ENCODE measurements at places on chromosomes 1 and 21.

DNA sequence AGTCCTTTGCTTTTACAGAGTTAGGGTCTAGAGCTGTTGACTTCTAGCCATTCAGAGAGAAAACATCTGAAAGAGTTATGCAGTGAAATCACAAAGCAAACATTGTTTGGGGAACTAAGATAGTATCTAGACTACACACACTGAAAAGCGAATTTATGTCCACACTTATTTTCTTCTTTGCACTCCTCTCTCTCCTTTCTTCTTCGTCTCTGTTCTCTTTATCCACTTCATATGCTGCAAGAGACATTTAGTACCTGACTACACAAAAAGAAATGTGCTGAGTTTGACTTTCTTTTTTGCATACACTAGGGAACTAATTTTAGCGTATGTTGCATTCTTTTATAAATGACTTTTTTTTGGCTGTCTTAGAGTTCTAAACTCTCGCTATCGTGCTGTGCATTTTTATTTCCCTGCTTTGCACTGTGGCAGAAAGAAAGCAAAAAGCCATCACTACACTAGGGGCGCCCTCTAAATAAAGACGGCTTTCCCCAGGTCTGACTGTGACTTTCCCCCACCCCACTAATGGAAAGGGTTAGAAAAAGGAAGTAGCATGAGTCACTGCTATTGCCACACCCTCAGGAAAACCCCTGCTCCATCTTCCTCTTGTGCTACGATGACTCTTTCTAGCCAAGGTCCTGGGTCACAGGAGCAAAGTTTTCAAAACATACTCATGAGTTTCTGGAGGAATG lies 65.7 kb downstream of the MAP3K7CL start:
- DNase-seq = peak; percentile 90

DNA sequence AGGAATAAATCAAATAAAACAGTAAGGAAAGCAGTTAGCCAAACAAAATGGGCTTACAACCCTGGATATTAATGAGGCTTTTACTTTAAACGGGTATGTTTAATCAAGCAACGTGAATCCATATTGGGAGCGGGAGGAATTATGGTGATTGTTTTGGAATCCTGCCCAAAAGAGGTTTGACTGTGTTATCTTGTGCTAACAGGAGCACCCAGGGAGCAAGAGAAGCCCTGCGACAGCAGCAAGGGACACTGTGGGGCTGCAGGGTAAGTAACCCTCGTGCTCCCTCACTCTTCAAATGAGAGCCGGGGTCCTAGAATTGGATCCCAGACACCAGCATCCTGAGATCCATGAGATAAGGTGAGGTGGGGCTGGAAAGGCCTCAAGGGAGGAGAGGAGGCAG lies 72.6 kb upstream of the PGBD5 start:
- DNase-seq = no peak

GRCh38 chr21:39774227-39774626 lies 29.2 kb downstream of the IGSF5 start:
- no peak for DNase-seq

GRCh38 chr21:34580181-34580700 lies 34.7 kb downstream of the RCAN1 start:
- no peak for DNase-seq

DNA sequence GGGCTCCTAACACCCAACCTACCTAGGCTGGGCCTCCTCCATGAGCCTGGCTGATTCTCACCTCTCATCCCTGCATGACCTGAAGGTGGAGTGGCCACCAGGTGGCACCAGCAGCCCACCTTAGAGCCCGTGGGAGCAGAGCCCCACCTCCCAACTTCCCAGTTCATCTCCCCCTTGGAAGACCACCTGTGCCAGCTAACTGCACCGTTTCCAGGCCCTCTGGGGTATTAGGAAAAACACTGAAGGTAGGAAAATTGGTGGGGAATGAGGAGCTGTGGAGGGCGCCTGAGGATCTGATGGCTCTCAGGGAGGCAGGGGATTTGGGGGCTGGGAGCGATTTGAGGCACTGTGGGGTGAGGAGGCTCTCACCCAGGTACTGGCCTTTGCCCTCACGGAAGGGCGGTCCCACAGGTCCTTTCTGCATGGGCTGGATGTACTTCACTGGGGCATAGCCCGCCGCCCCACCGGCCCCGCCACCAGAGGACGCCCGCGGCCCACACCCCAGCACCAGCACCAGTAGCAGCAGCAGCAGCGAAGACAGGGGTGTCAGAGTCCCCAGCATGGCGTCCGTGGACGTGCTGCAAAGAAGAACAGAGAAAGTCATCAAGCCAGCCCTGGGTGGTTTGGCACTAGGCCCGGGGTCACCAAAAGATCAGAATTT lies 11.1 kb downstream of the ADPRS start:
- DNase-seq = no peak

DNA sequence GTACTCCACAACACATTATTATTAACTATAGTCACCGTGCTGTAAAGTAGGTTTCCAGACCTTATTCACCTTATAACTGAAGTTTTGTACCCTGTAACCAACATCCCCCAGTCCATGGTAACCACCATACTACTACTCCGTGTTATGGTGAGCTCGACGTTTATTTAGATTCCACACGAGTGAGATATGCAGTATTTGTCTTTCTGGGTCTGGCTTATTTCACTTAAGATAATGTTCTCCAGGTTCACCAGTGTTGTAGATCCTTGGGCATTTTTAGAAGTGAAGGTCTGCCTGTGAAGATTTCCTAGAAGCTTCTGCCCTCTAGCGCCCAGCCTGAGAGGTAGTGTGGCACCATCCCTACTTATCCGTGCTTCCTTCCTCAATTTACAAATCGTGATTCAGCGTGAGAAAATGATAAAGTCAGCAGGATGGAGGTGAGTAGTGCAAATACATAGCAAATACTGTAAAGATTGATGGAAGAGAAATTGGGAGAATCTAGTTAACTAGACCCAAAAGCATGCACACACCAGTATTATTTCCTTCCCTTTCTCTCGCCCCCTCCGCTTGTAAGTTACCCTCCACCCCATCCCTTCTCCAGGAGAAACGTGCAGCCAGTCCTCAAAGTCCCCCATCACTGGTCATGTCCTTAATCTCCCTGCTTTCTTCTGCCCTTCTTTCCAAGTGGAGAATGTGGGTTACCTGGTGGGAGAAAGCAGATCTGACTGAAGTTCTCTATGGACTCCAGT lies 36.0 kb upstream of the DISC1 start:
- DNase-seq = peak; percentile 50

- no peak for DNase-seq
Measured at GRCh38 chr1:117661027-117661426, 55.2 kb downstream of the TENT5C start.

GRCh38 chr1:29208442-29208841 lies 22.3 kb downstream of the MECR start:
- no peak for DNase-seq

DNA sequence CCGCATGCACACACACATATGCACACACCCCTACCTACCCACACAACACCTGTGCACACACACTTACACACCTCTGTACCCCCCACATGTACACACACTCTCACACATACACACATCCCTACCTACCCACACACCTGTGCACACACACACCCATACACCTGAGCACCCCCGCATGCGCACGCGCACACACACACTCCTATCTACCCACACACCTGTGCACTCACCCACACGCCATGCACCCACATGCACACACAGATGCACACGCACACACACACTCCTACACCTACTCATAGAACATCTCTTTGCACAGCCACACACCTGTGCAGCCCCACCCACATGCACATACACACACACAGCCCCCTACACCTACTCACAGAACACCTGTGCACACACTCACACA lies 15.5 kb upstream of the PADI2 start:
- no peak for DNase-seq

DNA sequence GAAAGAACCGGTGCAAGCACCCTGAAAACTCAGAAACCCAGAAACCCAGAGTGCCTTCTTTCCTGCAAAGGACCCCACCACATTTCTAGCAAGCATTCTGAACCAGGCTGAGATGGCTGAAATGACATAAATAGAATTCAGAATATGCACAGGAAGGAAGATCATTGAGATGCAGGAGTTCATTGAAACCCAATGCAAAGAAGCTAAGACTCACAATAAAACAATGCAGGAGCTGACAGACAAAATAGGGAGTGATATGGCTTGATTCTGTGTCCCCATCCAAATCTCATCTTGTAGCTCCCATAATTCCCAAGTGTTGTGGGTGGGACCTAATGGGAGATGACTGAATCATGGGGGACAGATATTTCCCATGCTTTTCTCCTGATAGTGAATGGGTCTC lies 22.8 kb upstream of the SGIP1 start:
- no peak for DNase-seq

DNA sequence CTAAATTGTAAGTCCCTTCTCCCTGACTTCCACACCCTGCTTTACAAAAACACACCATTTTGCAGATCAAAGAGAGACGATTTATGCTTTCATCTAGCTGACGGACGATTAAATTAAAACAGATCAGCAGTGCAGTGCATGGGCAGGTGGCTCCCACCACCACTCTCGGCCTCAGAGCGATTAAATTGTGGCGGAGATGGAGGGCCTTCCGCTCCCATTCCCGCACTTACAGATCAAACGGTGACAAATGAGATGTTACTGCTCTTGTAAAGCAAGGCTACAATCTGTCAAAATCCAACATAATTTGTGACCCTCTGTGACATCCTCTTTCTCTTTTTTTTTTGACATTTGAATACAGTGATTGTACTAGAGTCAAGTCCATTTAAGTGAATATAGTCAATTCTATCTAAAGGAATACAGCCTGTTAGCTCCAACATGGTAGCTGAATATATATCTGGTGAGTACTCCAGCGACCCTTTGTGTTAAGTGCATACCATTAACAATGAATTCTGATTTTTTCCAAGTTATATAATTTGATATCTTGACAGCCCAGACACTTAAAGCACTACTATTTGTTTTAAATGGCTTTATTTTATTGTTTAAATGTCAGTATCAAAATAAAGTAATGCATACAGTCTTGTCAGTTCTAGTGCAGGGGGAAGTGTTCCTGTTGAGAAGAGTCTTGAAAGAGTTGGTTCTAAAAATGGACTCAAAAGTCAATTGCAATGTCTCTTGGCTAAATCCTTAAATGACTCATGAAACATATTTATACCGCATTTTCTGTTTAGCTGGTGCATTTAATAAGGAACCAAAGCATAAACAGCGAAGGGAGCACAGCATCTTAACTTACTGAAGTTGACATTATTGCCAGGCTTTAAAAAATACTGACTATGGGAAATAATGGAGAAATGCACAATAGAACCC lies 109.0 kb downstream of the ESRRG start:
- DNase-seq = no peak

DNA sequence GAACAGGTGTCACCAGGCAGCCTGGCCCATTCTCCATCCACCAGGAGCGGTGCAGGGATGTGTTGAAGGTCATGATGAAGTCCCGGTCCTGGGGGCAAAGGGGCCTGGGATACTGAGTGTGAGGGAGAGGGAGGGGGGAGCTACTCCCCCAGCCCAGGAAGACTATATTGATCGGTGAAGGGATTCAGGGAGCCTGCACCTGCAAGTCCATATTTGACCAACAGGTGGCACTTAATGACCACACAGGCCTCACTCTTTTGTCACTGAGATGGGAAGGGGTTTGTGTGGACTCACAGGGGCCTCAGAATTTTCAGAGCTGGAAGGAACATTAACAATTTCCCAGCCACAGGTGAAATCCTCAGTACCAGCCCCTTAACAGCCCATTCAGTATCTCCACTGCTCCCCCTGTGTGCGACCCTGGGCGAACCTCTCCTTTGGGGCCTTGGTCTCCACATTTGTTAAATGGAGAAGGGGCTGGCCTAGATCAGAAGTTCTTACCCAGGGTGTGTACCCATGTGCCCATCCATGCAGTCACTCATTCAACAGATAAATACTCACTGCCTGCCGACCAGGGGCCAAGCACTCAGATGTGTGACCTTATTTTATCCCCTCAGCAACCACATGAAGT lies 55.6 kb downstream of the NKAIN1 start:
- no peak for DNase-seq

DNA sequence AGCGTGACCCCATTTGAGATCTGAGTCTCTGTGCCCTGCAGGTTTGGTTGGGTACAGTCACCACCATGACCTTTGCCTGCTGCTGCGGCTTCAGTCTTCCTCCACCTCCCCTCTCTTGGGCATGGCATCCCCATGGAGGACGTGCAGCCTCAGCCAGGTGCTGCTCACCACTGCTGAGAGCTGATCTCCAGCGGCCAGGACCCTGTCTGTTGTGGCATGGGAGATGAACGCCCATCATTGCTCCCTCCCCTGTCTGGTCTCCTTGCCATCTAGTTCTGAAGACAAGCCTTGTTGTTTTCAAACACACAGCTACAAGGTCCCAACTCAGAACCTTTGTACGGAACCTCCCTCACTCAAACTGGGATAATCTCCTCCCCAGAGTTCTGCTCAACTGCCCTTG lies 19.2 kb upstream of the PKP1 start:
- no peak for DNase-seq

GRCh38 chr21:39675590-39675989 lies 62.9 kb downstream of the B3GALT5 start:
- no peak for DNase-seq

GRCh38 chr21:28817871-28818270 lies 174.8 kb downstream of the LTN1 start:
- no peak for DNase-seq

GRCh38 chr1:58869638-58870297 lies 85.9 kb upstream of the JUN start:
- no peak for DNase-seq

DNA sequence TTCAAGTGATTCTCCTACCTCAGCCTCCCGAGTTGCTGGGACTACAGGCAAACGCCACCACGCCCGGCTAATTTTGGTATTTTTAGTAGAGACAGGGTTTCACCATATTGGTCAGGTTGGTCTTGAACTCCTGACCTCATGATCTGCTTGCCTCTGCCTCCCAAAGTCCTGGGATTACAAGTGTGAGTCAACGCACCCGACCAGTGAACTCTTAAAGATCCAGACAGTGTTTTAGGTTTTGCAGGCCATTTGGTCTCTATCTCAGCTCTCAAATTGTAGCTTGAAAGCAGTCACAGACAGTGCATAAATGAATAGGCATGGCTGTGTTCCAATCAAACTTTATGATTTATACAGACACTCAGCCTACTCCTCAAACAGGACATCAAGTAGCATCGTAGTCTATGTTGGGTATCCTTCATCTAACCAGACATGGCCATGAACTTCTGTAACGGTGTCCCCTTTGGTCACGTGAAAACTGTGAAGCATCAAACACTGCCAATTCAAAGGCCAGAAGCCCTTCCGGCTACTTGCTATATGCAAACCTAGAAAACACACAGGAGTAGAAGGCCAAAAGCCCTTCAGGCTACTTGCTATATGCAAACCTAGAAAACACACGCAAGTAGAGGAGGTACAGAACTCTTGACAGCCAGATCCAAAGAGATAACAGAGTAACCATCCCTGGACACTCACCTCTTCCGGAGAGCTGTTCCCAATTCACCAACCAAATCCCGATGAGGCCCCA lies 3.1 kb downstream of the FUCA1 start:
- no peak for DNase-seq

DNA sequence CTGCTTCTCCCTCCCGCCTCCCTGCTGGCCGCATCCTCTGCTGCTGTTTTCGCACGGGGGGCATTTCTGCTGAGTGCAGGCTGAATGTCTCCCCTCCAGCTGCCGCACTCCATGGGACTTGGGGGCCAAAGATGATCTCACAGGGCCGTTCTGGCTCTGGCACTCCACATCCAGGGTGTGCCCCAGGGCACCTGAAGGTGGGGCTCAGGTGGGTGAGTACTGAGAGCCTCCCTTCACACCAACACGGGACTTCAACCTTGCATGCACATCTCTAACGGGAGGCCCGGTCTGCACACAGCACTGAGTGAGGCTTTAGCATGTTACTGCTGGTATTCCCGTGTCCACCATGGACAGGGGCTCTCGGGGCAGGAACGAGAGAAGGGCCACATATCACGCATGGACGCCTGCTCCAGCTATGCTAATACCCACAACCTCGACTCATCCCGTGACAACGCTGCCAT lies 88.9 kb downstream of the DMRTB1 start:
- no peak for DNase-seq

- DNase-seq = no peak
Measured at GRCh38 chr1:932776-933602, 9.3 kb downstream of the SAMD11 start.
